Stimulated activated CD8-positive, alpha-beta memory T cell treated with anti-CD3 and anti-CD28 coated beads, Interleukin-15, amount 100 ng/mL, for 48 hours (primary cell): ENCODE measurements at places on chromosomes 7 and 10.

GRCh38 chr7:86908948-86909347, 150.5 kb downstream of the ELAPOR2 start:
- DNase-seq, result no peak

- no peak for DNase-seq
Measured at GRCh38 chr10:53463539-53463938, 691.0 kb upstream of the MBL2 start.

- DNase-seq, result no peak
Measured at GRCh38 chr7:105951597-105951996, 11.5 kb upstream of the CDHR3 start.

DNA sequence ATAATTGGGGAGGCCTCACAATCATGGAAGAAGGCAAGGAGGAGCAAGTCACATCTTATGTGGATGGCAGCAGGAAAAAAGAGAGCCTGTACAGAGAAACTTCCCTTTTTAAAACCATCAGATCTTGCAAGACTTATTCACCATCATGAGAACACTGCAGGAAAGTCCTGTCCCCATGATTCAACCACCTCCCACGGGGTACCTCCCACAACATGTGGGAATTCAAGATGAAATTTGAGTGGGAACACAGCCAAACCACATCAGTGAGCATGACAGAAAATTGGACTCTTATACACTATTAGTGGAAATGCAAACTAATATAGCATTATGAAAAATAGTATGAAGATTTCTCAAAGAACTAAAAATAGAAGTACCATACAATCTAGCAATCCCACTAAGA, 271.2 kb downstream of the MAGI2 start:
- no peak for DNase-seq

- DNase-seq, result no peak
Measured at GRCh38 chr10:71975087-71975870, 11.1 kb downstream of the CHST3 start.

DNA sequence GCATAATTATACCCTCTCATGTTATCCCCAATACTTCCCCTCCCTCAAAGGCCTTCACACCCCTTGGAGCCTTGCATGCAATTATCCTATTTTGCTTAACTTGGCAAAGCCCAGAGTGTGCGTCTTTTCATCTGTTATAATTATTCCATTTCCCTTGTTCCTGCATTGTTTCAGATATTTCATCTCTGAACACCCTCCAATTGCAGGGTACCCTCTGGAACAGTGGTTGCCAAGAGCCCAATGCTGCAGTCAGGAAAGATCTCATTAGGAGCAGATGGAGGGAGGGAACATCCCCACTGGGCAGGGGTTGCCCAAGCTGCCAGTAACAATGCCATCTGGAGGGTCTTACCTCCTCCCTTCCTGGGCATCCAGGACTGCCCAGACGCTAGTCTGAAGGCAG, 18.4 kb upstream of the GOLGA7B start:
- no peak for DNase-seq

DNA sequence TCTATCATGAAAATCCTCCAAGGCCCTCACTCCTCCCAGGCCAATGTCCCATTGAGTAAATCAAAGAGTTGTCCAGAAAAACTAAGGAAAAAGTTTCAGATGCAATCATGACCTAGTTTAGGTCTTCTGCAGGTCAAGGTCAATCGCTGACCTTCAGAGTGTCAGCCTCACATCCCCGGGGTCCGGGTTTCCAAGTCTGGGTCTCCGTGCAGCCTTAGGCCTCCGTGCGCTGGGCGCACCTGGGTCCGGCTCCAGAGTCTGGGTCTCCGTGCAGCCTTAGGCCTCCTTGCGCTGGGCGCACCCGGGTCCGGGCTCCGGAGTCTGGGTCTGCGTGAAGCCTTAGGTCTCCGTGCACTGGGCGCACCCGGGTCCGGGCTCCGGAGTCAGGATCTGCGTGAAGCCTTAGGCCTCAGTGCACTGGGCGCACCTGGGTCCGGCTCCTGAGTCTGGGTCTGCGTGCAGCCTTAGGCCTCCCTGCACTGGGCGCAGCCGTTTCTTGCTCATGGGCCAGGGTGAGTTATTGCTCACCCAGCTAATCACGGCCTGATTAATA, 236.2 kb downstream of the TCERG1L start:
- DNase-seq, result no peak

DNA sequence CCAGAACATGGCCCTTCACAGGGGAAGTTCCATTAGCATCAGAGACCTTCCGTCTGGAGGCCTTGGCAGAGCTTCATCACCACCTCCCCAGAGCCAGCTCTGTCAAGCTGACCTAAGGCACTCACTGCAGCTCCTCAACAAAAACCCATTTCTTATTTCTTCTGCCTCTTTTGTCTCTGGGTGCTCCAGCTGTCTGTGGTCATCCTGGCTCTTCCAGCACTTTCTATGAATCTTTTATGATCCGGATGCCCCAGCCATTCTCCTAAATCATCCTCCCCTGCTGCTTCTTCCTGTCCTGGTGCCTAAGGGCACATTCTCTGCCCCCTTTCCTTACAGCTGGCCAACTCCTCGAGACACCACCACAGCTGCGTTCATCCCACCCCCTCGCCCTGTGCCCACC, 171.7 kb upstream of the INSYN2A start:
- DNase-seq, result no peak

- no peak for DNase-seq
Measured at GRCh38 chr10:12350167-12350872, 973 bp downstream of the CAMK1D start.

GRCh38 chr10:59793919-59794318, 40.7 kb upstream of the MRLN start:
- no peak for DNase-seq

DNA sequence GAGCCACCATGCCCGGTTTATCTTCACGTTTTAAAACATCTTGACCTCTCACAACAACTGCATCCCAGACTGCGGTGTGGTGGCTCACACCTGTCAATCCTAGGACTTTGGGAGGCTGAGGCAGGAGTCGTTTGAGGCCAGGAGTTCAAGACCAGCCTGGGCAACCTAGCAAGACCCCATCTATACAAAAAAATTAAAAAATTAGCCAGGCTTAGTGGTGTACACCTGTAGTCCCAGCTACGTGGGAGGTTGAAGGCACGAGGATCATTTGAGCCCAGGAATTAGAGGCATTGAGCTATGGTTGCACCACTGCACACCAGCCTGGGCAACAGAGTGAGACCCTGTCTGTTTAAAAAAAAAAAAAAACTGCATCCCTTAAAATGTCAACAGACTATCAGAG, 20.2 kb downstream of the TNRC18 start:
- no peak for DNase-seq

DNA sequence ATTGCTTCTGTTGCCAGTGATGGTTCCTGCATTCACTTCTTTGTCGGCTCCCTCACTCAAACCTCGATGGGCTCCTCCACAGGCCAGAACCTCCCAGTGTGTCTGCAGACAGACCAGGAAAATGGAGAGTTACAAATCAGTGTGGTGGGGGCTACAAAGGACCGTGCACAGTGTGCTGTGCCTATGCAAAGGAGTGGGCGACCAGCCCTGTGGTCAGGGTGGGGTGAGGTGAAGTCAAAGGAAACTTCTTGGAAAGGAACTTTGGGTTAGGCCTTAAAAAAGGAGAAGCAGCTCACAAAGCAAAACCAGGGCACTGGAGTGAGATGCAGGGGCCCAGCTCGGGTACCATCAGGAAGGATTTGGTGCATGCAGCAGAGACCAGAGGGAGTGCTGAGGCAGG, 304.3 kb upstream of the ZMIZ1 start:
- no peak for DNase-seq
